ENCODE measurements at places on chromosomes 5 and 9.

DNA sequence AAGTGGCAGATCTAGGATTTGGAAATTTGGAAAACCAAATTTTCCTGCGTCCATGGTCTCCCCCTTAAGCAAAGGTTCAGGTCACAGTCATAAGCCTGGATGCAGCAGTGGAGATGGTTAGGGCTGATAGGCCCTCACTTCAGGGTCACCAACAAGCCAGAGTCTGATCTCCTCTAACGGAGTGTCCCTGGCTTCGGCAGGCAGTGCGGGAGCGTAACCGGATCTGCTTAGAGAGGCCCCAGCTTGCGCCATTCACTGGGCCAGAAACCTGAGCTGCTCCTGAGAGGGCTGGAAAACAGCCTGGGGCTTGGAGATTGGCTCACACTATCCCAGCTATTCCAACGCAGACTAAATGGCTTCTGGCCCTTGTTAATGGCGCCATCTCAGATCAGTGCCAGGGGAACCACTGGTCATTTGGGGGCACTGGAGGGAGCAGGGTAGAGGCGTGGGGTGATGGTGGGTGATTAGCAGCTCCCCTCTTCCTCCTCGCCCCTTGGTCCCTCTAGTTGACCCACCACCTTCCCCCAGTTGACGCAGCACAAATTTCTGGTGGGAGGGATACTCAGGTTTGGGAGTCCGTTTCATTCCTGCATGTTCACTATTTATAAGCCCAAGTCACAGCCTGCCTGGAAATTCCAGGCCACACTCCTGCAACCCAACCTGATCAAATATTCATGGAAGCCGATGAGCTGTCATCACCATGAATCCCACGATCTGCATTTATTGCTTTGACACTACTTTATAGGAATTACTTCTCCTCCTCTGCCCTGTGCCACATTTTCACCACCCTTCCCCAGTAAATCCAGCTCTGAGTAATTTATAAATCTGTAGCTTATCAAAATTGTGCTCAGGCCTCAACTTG, 134.6 kb upstream of the CPEB4 start:
- DNase-seq: no peak

GRCh38 chr9:126151031-126151685, 175.5 kb upstream of the MVB12B start:
- DNase-seq: peak; percentile 6

GRCh38 chr9:94916956-94917355, 190.5 kb downstream of the AOPEP start:
- DNase-seq: no peak

DNA sequence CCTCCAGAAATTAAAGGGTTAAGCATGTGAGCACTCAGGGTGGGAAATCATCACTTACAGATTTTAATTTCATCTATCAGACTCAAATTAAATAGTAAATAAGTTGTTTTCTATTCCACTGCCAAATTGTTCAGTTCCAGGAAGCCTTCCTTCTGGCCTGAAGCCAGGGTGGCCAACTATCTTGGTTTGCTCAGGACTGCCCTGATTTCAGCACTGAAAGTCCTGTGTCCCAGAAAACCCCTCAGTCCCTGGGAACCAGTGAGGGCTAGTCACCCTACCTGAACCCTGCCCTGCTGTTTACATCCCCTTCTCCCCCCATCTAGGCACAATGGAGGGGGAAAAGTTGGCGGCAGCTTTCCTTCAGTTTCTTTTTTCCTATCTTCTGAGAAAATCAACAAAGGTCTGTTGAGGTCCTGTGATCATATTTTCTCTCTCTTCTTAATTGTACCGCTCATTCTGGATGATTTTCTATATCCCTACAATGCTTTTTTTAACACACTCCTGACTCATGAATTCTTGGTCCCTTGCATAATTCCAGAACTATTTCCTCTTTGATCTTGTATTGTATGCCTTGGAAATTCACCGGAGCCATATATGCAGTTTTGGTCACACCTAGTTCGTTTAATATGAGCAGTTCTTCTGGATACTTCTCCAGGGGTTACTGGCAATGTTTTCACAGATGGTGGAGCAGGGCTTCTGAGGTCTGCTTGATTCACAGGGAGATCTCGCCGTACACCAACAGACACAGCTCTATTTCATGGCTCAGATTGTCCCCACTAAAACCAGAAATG, 103.8 kb downstream of the MAP1B start:
- DNase-seq: peak; percentile 64

GRCh38 chr9:130183133-130183762, 11.0 kb downstream of the NCS1 start:
- peak; percentile 94 for DNase-seq

- no peak for DNase-seq
Measured at GRCh38 chr5:149217803-149218155, 53.9 kb upstream of the AFAP1L1 start.

GRCh38 chr9:4334410-4334813, 34.5 kb upstream of the GLIS3 start:
- DNase-seq: no peak

DNA sequence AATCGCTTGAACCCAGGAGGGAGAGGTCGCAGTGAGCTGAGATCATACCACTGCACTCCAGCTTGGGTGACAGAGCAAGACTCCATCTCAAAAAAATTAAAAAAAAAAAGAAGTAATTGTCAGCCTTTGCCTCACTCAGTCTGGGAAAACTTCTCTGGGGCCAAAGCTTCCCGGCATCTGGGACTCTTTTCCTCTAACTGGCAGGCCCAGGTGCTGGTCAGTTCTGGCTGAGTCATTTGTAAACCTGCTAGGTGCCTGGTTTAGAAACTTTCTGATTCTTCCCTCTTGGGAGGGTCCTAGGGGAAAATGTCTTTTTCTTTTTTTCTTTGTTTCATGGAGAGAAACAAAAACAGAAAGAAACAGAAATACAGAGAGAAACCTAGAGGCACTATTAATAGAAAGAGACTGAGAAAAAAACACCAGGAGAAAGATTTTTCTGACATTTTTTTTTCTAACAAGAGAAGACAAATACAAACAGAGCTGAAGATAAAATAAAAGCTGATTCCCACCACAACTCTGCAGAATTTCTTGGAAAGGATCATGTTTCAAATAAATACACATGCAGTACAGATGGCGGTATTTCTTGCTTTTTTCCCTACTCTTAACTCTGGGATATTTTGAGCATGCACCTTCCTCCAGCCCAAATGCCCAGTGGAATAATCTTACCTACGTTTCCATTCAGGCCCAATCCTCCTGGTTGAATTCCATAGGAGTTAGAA, 22.1 kb upstream of the UBAP2 start:
- DNase-seq: peak; percentile 27

GRCh38 chr5:17854901-17855300, 220.6 kb downstream of the TAF11L14 start:
- no peak for DNase-seq

GRCh38 chr5:81140943-81141342, 92.2 kb upstream of the CKMT2 start:
- peak; percentile 28 for DNase-seq

DNA sequence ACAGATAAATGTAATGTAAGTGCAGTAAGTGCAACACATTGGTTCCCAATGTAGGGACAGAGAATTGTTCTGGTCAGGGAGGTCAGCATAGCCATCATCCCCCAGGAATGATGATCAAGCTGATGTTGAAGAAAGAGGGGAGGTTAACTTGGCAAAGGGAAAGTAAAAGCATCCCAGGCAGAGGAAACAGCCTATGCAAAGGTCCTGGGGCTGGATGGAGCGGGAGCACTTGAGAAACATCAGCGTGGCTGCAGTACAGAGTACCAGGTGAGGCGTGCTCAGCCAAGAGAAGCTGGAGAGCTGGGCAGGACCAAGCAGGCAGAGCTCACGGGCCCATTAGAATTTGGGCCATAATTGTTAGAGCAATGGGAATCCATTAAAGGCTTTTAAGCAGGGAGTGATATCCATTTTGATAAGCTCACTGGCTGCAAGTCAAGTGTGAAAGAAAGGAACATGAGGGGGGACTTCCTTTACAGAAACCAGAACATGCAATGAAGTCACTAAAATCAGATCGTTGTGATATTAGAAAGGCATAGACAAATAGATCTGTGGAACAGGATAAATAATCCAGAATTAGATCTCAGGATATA, 50.1 kb upstream of the HAND1 start:
- DNase-seq: no peak

DNA sequence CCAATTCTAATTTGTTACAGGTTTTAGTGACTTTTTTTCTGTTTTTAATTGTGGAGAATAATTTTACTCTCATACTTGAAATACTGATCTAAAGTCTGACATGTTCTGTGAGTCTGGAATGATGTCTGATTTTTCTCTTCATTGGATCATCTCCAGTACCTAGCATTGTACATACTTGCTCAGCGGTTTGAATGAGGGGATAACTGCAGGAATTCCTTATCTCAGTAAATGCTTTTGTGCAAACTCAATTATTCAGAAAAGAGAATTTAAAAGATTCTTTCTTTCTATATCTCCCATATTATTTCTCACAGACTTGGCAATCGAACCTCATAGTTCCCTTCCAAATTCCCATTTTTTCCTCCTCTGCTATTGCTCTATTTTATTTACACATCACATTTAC, 397.9 kb upstream of the SGCD start:
- DNase-seq: peak; percentile 16

All from GM03348 (cell line).